ENCODE measurements at places on chromosomes 6 and 20.

DNA sequence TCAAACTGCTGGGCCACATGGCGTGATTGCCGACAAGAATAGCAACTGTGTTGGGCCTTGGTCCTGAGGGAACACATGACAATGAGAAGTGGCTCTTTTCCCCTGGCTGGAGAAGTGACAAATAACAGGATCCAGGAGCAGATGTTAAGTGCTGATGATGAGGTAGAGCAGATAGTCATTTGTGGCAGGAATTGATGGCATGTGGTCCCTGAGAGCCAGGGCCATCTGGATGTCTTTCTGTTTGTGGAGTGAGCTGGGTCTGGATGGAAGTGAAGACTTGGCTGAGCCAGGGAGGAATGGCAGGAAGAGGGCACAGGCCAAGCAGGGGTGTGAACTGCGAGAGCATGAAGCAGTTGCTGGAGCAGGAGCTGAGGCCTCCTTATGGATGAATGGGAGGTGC, 67.8 kb downstream of the SCAND1 start:
- DNase-seq, result no peak

DNA sequence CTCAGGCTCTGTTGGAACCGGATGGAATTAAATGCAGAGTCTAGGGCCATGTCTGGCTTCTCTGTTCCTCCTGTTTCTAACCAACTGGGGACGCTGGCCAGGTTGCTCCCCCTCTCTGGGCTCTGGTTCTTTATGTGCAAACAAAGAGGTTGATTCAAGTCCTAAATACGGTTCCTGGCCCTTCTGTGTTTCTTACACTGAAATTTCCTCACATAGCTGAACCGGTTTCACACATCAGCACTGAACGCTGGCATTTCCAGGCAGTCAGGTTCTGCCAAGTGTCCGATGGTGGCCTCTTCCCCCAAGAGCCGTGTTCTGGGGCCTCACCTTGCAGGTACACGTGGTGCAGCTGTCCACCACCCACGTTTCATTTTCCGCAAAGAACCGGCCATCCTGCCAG, 13.5 kb downstream of the THBS2 start:
- no peak for DNase-seq

DNA sequence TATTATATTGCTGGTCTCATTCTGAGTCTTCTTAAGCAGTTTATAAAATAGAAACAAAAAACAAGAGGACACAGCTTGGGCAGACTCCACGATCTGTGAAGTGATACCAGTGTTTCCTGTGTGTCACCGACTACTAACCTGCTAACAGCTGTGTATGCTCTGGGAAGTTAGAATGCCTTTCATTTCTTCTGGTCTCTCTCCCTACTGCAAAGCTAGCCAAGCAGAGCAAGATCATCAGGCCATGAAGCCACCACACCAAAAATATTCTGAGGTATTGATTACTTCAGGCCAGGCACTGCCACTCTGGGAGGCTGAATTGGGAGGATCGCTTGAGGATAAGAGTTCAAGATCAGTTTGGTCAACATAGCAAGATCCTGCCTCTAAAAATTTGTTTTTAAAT, 46.9 kb upstream of the SMIM29 start:
- DNase-seq, result no peak

DNA sequence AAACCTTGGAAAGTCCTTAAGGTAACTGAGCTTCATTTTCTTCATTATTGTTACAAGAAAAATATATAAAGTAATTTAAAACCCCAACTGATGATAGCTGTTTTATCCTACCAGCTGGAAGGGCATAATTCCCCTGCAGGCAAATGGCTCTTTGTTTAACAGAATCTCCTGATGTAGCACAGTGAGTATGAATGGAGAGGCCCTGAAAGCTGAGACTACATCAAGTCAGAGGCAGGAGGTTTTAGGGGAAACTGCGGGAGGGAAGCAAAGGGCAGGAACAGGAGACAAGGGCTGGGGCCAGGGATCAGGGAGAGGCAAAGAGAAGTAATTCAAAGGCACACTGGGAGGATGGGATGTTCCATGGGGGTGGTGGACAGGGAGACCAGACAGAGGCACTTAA, 119.0 kb upstream of the LRFN2 start:
- DNase-seq, result no peak

GRCh38 chr6:151260205-151260604, 20.4 kb downstream of the AKAP12 start:
- DNase-seq, result no peak

DNA sequence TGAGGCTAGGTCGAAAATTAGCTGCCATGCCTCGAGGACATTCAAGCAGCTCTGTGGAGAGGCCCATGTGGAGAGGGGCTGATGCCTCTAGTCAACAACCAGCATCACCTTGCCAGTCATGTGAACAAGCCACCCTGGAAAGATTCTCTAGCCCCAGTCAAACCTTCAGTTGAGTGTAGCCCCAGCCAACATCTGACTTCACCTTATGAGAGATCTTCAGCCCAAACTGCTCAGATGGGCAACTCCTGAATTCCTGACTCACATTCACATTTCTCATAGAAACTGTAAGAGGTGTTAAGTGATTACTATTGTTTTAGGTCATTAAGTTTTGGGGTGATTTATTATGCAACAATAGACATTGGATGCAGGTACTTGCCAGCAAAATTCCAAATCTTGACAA, 44.9 kb downstream of the GJA10 start:
- no peak for DNase-seq

DNA sequence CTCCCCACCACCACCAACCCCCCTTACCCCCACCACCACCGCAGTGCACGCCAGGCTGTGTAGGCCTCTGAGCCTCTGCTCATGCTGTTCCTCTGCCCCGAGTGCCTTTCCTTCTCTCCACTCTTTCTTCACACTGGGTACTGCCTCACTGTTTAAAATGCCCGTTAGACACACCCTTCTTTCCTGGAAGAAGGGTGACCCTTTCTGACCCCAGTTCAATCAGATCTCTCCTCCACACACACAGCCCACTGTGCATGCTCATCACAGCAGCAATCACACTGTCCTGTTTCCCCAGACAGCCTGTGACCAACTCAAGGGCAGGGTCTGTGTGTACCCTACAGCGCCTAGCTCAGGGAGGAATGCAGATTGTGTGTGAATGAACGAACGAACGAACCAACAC, 10.0 kb downstream of the TMEM74B start:
- DNase-seq, result no peak

- DNase-seq, result no peak
Measured at GRCh38 chr20:33443006-33443511, 504 bp downstream of the SNTA1 start.

DNA sequence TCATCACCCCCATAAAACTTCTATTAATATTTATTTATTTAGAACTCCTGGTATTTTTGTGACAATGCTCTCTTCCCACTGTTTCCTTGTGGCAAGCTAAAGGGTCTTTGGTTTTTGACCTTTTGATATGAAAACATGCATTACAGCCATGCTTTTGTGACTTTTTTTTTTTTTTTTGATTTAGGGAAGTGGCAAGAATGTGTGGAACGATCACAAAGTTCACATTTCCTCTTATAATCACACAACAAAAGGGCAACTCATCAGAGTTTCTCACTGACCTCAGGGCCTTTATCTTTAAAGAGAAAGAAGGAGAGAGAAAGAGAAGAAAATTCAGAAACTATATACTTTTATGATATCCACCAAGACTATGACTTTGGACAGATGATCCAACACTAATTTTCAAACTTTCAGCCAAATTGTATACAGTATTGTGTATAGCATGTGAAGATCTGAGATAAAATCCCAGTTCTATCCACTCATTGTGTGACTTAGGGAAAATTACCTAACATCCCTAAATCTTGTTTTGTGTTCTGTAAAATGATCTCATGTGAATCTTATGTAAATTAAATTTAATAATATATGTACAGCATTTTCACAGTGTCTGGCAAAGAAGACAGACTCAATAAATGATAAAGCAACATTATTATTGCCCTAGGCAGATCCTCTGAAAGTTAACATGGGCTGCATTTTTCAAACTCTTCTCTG, 106.8 kb upstream of the MARCKS start:
- no peak for DNase-seq

- DNase-seq, result no peak
Measured at GRCh38 chr6:152637296-152638047, at the start of gene SYNE1. TSS of gene SYNE1 (minus strand) at chr6:152637362. CDS start at chr6:152628331, 9,031 bp downstream.

GRCh38 chr6:154885214-154885613, 109.9 kb upstream of the TIAM2 start:
- DNase-seq, result no peak

DNA sequence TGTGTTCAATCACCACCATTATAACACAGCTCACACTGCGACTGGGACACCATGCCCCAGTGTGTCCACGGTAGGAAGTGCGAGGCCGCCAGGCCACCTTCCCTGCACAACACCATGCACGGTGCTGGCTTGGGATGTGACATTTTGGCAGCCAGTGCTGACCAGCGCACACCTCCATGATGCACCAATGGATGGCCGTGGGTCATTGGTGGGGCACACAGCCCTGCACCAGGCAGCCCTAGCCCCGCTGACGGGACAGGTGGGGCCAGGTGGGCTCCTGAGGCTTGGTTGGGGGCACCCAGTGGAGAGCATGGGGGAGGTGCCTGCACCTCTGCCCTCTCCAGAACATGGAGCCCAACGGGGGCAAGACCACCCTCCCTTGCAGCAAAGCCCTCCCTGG, 18.2 kb upstream of the FRMD1 start:
- DNase-seq, result no peak

DNA sequence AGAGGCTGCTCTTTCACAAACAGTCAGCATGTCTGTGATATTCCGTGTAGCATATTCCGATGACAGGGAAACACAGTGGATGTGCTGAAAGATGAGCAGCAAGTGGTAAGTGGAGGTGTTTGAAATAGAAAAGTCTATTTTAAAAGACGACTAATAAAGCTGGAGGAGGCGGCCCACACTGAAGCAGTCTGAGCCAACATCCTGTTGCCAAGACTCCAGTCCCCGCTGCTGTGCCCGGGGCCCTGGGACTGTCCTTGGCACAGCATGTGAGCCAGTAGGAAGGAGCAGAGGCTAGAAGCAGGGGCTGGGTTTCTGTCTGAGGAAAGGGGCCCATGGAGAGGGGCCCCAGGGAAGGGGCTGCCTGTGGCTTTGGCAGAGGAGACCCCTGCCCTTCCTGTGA, 351.5 kb upstream of the CHD6 start:
- no peak for DNase-seq

DNA sequence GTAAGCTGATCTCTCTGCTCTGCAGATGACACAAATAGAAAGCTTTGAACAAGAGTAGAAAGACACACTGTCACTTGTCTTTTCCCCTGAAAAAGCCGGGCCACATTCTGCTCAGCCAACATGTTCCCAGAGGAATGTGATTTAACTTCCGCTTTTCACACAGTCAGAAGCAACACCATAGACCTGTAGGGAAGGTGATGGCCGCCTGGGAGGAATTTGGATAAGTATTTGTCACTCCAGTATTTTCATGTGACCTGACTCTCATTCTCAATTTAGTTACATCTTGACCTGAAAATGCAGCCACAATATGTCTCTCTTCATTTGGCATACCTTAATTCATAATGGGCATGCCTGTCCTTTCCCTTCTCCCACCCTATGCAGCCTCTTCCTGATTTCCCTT, 2.0 kb upstream of the GRM1 start:
- DNase-seq, result no peak

DNA sequence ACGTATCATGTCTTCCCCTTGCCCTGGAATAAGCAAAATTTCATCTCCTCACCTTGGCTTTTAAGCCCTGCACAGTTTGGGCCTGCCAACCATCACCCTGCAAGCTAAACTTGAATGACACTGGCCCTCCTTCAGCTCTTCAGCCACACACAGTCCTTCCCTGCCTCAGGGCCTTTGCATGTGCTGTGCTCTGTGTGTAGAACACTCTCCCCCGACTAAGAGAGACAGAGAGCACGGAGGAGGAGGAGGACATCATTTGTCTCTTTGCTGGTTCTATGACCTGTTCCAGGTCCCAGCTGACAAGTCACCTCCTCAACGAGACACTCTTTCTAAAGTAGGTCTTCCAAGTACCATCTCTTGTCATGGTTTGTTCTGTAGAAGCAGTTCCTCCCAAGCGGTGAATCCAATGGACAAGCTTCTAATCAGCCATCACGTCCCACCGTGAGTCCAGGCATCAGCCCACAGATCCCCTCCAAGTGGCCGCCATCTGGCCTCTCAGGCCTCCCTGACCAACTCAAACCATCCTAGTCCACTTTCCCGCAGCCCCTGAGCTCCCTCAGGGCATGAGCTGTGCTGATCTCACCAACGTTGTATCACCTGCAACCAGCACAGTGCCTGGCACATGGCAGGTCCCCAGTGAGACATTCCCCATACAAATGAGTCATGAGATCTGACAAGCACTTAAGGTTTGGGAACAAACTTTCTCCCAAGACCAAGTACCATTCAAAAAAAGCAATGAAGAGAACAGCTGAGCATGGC, 30.5 kb downstream of the NFATC2 start:
- DNase-seq, result peak; percentile 47

DNA sequence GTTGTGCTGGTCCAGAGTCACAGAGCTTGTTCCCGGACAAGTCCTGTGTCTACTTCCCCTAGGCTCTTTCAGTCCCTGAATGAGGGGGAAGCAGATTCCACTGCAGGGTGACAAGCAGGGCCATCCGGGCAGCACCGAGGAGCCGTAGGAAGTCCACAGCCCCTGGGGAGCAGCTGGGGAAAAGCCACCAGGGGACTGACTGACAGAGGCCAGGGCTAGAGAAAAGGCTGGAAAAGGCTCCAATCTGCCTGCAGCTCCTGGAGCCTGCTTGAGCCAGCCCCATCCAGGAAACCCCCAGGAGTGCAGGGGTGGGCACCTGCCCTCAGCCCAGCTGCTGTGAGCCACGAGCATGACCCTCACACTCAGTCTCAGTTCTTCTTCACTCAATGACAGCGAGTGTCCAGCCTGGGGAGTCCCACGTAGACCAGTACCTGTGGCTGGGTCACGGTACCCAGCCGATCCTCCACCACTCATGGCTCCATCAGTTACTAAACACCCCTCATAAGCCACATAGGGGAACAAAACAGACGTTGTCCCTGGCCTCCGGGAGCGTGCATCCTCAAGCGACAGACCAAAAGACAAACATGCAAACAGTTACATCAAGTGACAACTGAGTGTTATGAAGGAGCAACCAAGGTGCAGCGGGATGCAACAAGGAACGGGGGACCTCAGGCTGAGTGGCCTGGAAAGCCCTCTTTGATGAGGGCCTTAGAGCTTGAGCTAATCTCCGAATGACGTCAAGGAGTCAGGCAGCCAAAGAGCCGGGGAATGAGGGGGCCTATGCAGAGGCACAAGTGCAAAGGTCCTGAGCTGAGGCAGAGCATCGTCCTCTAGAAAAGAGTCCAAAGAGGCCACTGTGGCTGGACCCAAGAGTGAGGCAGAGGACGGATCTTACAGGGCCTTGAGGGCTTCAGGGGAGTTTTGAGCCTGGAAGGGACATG, 24.8 kb upstream of the VSTM2L start:
- DNase-seq, result no peak

- no peak for DNase-seq
Measured at GRCh38 chr20:48686238-48687116, 141.3 kb downstream of the PREX1 start.

- no peak for DNase-seq
Measured at GRCh38 chr6:32369660-32370059, 2.0 kb downstream of the TSBP1 start.

DNA sequence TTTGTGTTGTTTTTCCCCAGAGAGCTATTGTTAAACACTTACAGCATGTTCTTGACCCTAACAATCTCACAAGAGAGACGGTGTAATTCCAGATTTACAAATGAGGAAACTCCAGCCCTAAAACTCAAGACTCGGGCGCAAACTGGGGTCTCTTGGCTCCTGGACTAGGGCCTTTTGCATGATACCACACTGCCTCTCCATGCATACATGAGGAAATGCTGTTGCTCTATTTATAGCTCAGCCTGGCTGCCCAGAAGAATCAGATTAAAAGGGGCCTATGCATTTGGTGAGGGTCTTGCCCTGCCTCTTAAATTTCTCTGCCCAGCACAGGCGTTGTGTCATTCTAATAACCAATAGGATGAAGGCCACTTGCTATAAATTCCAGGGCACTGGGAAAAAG, 30.5 kb upstream of the SNRPB2 start:
- DNase-seq, result no peak
